ENCODE measurements at places on chromosomes 12 and 14.

DNA sequence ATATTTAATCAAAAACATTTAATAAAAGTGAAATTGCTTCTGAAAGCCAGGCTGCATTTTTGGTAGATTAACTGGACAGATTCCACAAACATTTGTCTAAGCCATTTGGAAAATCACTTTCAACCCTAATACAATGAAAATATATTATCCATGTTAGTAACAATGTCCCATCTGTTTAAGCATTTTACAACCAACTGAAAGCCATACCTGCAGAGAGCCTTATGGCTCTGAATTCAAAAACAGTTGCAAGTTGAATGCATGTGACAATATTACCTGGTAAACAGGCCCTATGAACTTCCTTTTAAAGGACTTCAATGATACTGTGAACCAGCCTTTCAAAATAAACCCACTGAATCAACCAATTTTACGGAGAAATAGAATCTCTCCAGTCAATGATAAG is 468.1 kb downstream of the BTG1 start:
- DNase-seq = no peak

- no peak for DNase-seq
Observed at GRCh38 chr12:106582641-106583230, at the start of gene RFX4. Gene RFX4, plus strand, starts transcription at chr12:106583004. Its CDS starts 317 bp downstream, at chr12:106583321.

GRCh38 chr12:53097564-53098353 is at the start of gene IGFBP6:
Gene IGFBP6, plus strand, starts transcription at chr12:53097667. Its CDS starts 51 bp downstream, at chr12:53097718.
- DNase-seq = peak; percentile 45

DNA sequence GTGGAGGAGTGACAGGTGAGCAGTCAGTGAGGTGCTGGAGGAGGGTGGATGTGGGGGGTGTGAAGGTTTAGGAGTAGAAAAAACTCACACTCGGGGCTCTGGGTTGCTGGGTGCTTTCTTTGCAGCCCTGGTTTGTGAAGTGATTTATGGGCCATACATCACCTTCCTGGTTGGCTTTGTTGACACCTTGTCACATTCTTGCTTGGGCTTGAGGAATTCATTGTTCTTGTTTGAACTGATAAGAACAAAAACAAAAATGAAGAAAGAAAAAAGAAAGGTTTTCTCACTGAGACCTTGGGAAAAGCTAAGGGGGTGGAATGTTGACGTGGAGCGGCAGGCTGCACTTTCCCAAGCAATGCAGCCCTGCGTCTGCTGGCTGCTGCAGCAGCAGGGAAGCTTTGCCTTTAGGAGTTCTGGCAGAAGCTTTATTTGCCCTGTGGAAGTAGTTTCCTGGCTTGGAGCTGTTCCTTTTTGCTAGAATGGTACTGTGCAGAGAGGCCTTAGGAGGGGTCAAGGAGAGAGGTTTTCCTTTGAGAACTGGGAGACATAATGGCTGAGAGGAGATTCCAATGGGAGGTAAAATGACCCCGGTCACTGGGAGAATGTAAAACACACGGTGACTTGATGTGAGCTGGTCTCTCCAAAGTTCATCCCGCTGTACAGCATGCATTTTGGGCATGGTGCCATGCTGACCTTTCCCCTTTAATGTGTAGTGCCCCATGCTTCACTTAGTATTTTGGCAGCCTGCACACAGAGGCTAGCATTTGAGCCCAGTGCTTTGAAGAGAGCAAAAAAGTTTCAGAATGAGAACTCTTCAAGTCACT is 52.8 kb downstream of the HMGA2 start:
- no peak for DNase-seq

DNA sequence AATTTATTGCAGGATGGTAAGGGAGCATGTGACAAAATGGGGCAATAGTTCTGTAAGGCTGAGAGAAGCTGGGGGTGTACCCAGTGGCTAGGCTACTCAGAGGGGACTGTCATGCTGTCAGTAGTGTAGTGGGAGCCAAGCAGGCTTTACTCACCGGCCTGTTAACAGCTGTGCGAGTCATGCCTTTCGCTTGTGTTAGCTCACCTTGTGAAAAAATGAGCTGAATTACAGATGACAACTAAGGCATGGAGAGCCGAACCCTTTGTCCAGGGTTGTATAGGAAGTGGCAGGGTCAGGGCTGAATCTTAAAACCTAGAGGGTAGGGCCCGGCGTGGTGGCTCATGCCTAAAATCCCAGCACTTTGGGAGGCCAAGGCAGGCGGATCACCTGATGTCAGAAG is 37.9 kb downstream of the SH2B3 start:
- DNase-seq = no peak

DNA sequence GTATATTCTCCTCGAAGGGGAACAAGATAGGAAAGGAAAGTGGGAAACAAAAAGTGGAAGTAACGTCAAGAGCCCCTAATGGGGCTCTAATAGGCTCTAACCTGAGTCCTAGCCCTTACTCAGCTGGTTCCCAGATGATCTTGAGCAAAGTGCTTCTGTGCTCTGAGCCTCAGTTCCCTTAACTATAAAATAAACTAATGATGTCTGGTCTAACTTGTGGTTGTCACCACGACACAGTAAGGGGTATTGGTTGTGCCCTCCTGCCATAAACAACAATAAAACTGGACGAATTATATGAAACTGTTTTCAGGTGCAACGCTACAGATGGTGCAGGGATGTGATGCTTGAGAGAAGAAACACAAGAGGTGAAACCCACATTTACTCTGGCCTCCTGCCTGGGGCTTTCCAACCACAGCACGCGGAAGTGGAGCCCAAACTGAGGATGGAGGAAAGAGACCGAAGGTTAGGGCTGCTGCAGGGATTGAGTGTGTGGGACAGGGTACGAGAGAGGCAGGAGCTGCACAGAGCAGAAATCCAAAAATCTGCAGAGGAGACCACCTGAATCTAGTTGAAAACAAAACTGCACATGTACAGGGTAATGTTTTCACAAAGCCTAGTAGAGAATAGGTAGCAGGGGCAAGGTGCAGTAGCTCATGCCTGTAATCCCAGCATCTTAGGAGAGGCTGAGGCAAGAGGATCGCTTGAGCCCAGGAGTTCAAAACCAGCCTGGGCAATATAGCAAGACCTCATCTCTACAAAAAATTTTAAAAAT is 45.6 kb upstream of the BCL2L14 start:
- DNase-seq = peak; percentile 64

DNA sequence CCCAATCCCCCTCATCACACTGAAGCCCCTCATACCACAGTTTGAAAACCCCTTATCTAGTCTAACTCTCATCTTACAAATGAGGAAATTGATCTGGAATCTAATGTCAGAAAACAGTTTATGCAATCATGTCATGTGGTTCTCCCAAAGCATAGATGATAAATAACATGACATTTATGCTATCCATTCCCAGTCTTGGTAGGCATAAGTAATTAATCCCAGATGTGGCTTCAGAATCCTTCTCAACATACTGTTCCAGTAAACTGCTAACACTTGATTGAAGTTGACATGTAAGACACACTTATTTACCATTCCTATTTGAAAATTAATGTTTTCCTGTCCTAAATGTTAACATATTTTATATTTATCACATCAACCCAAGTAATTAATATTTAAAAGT is 168.7 kb downstream of the GALC start:
- no peak for DNase-seq

DNA sequence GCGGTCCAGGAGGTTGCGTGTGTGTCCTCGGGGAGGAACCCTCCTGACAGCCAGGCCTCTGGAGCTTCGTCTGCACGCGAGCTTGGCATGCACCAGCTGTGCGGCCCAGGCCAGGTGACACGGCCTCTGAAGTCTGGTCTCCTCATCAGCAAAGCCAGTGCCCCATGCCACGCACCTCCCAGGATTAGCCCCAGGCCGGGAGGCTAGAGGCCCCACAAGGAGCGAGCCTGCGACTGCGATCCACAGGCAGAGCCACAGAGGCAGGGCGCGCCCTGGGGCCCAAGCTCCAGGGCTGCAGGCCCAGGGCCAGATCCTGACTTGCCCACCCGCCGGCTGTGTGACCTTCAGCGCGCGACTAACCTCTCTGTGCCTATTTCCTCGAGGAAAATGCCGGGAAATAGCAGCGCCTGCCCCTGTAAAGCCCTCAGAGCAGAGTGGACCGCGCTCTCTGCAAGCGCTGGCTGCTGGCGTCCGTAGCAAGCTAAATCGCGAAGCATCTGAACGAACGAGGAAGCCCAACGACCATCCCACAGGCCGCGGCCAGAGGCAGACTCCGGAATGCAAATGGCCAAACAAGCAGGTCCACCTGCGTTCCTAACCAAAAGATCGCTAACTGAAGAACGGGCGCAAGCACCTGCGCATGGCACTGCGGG is 492 bp upstream of the BTBD6 start:
- DNase-seq = no peak
